Endothelial cell of coronary artery (primary cell): ENCODE measurements at places on chromosomes 3 and 15. TPM values are rescaled to one million over a fixed set of nuclear protein-coding genes. Genes with fewer than 3 reads are reported as not detected.

Gene NR2F2
- total RNA-seq = 9.4 and 13.7 TPM in 2 replicates

Gene PLIN1
- total RNA-seq = 0.09 and 0.18 TPM in 2 replicates

Gene TMCO5A
- total RNA-seq = not detected in 2 replicates

Gene P2RY1
- 0.38 and 1.5 TPM in 2 replicates for total RNA-seq

Gene CXCR6
- total RNA-seq = not detected in 2 replicates

Gene CAMK1
- total RNA-seq = 29.5 and 37.3 TPM in 2 replicates

Gene CPLX3
- total RNA-seq = not detected in 2 replicates

Gene XCR1
- total RNA-seq = not detected in 2 replicates

Gene C3orf49
- total RNA-seq = not detected in 2 replicates

Gene SAMMSON
- total RNA-seq = not detected in 2 replicates

Gene RBMS3
- total RNA-seq = 42.9 and 70.9 TPM in 2 replicates

Gene CCDC39
- total RNA-seq = under 0.01 TPM in 1 of 2 replicates, not detected in the other

Gene GOLGA6A
- not detected in 2 replicates for total RNA-seq

Gene THPO
- not detected in 2 replicates for total RNA-seq

Gene SPATA12
- 0.09 and 0.18 TPM in 2 replicates for total RNA-seq

Gene C3orf85
- total RNA-seq = not detected in 2 replicates

Gene VIPR1
- 0.36 and 1.8 TPM in 2 replicates for total RNA-seq

Gene ALPK3
- 10.2 and 25.2 TPM in 2 replicates for total RNA-seq

Gene MKRN3
- 1.2 TPM in 1 of 2 replicates, not detected in the other for total RNA-seq

Gene PCLAF
- 8.1 and 13.5 TPM in 2 replicates for total RNA-seq

Gene KBTBD8
- 3.1 and 3.5 TPM in 2 replicates for total RNA-seq

Gene LIPC
- 0.09 TPM in 1 of 2 replicates, not detected in the other for total RNA-seq

Gene LDHAL6B
- total RNA-seq = not detected in 2 replicates

Gene HES1
- total RNA-seq = 34.5 and 37.8 TPM in 2 replicates

Gene CA12
- 0.90 and 4.0 TPM in 2 replicates for total RNA-seq

Gene P2RY12
- total RNA-seq = not detected in 2 replicates

Gene SYNM
- total RNA-seq = 4.6 and 5.3 TPM in 2 replicates

Gene FANCD2OS
- total RNA-seq = not detected in 2 replicates

Gene MEGF11
- total RNA-seq = under 0.01 TPM in 1 of 2 replicates, not detected in the other

Gene HTR3E
- total RNA-seq = not detected in 2 replicates

Gene PIGB
- total RNA-seq = 7.4 and 7.8 TPM in 2 replicates

Gene SLC25A36
- 48.8 and 91.2 TPM in 2 replicates for total RNA-seq

Gene ADGRG7
- total RNA-seq = not detected in 2 replicates

Gene P2RY14
- not detected in 2 replicates for total RNA-seq

Gene TMIE
- total RNA-seq = 0.19 TPM in 1 of 2 replicates, not detected in the other

Gene MOBP
- 0.09 and 0.19 TPM in 2 replicates for total RNA-seq

Gene LPCAT4
- 7.1 and 15.5 TPM in 2 replicates for total RNA-seq

Gene UQCC5
- 7.3 and 11.6 TPM in 2 replicates for total RNA-seq

Gene GP5
- 0.09 TPM in 1 of 2 replicates, not detected in the other for total RNA-seq

Gene GOLGA8M
- 0.09 and 0.94 TPM in 2 replicates for total RNA-seq

Gene EXD1
- under 0.01 TPM in 1 of 2 replicates, not detected in the other for total RNA-seq

Gene ZNF860
- 0.56 and 0.90 TPM in 2 replicates for total RNA-seq

Gene CHRNB4
- not detected in 2 replicates for total RNA-seq

Gene CAND2
- total RNA-seq = 1.1 and 3.9 TPM in 2 replicates

Gene NR1I2
- total RNA-seq = under 0.01 and 0.09 TPM in 2 replicates

Gene CCK
- total RNA-seq = not detected in 2 replicates

Gene ACAN
- not detected in 2 replicates for total RNA-seq

Gene PPP4R2
- total RNA-seq = 66.3 and 72.5 TPM in 2 replicates

Gene LINGO1
- total RNA-seq = under 0.01 and 0.09 TPM in 2 replicates

Gene CCDC54
- total RNA-seq = not detected in 2 replicates

Gene GAP43
- not detected in 2 replicates for total RNA-seq
